ENCODE measurements at places on chromosomes 6 and 20.

DNA sequence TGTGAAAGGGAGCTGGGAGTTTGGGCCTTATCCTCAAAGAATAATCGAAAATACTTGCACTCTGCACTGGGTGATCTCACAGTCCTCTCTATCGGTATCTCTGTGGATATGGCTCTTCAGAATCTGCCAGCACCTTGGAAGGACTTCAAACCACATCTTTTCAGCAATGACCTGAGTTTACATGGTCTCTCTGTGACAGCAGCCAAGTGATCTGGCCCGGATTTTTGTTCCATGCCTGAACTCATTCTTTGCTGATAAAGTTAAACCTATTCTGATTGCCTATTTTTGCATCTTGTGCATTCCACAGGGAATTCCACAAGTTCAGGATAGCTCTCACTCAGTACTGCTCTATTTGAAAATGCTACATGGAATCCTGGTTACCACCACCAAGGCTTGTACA is 98.9 kb downstream of the HDGFL1 start:
- DNase-seq: no peak

DNA sequence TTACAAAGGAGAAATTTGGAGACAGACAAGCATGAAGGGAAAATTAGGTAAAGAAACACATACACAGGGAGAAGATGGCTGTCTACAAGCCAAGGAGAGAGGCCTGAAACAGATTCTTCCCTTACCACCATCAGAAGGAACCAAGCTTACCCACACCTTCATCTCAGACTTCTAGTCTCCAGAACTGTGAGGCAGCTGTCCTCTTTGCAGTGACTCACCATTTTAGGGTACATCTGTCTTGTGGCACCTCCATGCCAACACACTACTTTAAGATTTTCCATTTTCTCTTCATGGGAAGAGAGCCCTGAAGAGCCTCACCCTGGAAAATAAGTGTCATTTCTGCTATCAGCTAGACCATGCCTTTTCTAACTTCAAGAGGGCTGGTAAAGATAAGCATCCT is 369.3 kb downstream of the FRK start:
- no peak for DNase-seq

DNA sequence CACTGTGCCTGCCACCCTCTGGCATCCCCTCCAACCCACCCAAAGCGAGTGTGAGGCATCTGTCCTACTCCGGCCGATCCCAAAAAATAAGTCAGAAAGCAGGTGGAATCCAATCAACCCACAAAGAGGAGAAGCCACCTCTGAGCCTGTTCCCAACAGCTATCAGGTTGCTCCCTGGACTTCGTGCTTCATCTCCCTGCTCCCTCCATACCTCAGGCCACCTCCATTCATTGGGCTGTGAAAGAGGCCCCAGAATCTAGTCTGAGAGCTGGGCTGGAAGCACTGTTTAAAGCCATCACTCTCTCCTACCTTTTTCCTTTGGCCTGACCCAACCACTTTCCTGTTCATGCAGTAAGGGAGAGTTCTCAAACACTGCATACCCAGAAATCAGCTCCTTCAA is 106.1 kb downstream of the ZMYND8 start:
- no peak for DNase-seq

- DNase-seq: no peak
Observed at GRCh38 chr6:7558781-7559180, 17.3 kb downstream of the DSP start.

- no peak for DNase-seq
Observed at GRCh38 chr6:25590986-25591385, 61.0 kb upstream of the SCGN start.
